ENCODE measurements at places on chromosomes 5 and 9.

DNA sequence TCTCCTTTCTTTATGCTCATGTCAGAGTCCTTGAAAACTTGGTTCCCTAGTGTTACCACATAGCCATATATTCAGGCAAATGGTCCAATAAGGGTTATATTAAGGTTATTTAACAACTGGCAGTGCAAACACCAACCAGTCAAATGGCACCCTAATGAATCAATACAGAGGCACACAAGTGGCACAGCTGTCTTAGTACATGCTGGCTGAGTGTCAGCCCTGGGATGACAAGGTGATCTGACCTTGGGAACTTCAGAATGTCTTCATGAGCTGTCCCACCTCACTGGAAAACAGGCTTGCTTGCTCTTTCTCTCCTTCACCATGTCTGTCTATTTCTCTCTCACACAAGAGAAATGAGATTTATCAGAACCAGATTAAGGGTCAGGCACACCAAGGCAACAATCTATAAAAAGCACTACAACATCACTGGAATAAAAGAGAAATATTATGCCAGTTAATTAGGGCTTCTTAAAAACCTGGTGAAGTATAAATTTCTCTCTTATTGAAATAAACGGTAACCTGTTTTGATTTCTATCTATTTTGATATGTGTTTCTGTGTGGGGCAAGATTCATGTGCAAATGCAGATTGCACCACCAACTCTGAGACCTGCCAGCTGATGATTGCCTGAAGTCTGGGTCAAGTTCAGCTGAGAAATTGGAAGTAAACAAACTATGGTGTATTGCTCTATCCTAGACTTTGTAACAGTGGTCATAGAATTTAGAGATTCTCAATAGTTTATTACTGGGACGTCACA is 140.7 kb downstream of the SREK1 start:
- no peak for DNase-seq

DNA sequence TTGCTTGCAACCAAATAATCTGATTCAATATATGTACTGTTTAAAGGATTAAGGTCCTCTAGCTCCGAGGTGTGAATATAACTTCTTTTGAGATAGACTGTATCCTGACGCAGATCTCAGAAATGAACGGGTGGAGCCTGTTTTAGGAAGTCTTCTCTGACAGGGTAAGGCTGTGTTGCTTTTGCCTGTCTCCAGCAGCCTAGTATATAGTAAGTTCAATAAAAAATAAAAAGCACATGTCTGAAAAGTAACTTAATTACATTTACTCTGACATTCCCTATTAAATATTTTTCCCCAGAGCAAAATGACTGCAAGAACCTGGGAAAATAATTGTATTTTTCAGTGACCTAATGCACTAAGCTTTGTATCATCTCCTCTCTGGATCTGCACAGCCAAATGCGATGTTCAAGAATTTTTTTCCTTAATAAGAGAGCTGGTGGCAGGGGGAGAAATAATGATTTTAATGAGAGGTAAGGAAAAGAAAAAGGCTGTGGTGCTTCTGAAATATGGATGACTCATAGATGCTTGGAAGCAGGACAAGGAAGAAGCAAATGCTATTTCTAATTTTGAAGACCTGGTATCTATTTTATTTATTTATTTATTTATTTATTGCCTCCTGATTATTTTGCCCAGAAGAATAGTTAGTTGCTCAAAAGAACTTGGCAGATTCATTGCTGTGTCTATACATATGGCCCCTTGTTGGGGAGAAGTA is 7.3 kb downstream of the PPP3R2 start:
- DNase-seq: no peak

DNA sequence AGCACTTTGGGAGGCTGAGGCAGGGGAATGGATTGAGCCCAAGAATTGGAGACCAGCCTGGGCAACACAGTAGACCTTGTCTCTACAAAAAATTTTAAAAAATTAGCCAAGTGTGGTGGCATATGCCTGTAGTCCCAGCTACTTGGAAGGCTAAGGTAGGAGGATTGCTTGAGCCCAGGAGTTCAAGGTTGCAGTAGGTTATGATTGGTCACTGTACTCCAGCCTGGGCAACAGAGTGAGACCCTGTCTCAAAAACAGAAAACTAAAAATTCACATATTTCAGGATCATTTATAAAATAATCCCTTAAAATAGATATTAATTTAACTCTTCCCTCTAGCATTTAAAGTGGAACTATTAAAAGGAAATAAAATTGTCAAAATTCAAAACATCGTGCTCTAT is 3.4 kb downstream of the FCHO2 start:
- no peak for DNase-seq

DNA sequence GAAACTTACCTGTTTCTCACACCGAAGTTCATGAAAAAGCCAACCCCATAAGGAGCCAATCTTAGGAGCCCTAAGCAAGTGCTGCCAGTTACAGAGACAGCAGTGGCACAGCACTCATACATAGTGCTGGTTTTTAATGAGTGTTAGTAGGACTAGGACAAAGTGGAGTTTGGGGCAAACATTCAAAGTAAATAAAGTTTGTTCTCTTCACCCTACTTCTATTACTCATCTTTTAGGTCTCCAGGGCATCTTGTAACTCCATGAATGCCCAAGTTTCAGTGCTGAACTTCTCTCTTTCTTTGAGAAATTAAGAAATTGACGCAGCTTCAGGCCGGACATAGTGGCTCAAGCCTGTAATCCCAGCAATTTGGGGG is 584.7 kb downstream of the EBF1 start:
- no peak for DNase-seq

GRCh38 chr5:3954633-3955032 is 359.0 kb downstream of the IRX1 start:
- DNase-seq: no peak

GRCh38 chr5:81393783-81394718 is at the start of gene ACOT12:
ACOT12 (minus strand) TSS chr5:81394134; CDS start chr5:81394114, 20 bp downstream.
- peak; percentile 62 for DNase-seq

GRCh38 chr5:39843767-39844166 is 419.0 kb upstream of the DAB2 start:
- no peak for DNase-seq

- DNase-seq: peak; percentile 61
These were observed 278.4 kb downstream of the NSG2 start for GRCh38 chr5:174323878-174324281.

- no peak for DNase-seq
These were observed 33.0 kb upstream of the SLC25A51 start for GRCh38 chr9:37936965-37937364.

GRCh38 chr9:134537951-134538641 is 103.5 kb upstream of the COL5A1 start:
- no peak for DNase-seq

GRCh38 chr9:93301911-93302541 is 118.1 kb downstream of the WNK2 start:
- DNase-seq: peak; percentile 69

DNA sequence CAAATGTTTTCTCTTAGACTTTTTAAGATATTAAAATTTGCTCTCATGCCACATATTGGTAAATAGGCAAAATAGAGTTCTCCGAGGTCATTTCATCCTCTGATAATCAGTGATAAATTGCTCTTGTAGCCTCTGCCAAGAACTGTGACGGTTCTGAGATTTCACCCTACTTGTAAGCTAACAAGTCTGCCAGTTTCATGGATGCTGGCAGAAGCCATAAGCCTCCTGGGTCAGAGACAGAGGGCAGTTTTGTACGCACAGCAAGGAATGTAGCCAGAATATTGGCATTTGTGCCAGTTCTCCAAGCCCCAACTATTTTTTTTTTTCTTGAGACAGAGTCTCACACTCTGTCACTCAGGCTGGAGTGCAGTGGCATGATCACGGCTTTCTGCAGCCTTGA is 945.0 kb upstream of the WWC1 start:
- no peak for DNase-seq

DNA sequence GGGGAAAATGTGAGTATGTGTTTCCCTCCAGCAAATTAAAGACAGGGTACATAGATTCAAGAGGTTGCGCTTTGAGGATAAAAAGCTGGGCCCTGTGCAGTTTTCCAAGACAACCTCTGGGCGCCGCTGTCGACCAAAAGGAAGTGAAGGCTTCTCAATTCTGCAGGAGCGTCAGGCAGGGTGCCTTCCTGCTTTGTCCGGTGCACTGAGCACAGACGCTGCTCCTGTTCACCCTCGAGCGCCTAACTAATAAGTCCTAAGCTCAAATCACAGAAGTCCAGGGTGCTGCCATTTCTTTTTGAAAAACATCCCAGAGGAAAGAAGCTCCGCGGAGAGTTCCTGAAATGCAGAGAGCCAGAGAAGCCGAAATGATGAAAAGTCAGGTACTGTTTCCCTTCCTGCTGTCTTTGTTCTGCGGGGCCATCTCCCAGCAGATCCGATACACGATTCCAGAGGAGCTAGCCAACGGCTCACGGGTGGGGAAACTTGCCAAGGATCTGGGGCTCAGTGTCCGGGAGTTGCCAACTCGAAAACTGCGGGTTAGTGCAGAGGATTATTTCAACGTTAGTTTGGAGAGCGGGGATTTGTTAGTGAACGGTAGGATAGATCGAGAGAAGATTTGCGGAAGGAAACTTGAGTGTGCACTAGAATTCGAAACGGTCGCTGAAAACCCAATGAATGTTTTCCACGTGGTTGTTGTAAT is at the start of gene PCDHGB1:
TSS of gene PCDHGB1 (plus strand) at position 183 of the 703 bp plus-strand sequence. CDS start at position 345, 162 bp downstream.
- no peak for DNase-seq

GRCh38 chr9:82353631-82354278 is 365.2 kb downstream of the SPATA31D1 start:
- no peak for DNase-seq

GRCh38 chr9:78314953-78315870 is 18.3 kb downstream of the PSAT1 start:
- no peak for DNase-seq

DNA sequence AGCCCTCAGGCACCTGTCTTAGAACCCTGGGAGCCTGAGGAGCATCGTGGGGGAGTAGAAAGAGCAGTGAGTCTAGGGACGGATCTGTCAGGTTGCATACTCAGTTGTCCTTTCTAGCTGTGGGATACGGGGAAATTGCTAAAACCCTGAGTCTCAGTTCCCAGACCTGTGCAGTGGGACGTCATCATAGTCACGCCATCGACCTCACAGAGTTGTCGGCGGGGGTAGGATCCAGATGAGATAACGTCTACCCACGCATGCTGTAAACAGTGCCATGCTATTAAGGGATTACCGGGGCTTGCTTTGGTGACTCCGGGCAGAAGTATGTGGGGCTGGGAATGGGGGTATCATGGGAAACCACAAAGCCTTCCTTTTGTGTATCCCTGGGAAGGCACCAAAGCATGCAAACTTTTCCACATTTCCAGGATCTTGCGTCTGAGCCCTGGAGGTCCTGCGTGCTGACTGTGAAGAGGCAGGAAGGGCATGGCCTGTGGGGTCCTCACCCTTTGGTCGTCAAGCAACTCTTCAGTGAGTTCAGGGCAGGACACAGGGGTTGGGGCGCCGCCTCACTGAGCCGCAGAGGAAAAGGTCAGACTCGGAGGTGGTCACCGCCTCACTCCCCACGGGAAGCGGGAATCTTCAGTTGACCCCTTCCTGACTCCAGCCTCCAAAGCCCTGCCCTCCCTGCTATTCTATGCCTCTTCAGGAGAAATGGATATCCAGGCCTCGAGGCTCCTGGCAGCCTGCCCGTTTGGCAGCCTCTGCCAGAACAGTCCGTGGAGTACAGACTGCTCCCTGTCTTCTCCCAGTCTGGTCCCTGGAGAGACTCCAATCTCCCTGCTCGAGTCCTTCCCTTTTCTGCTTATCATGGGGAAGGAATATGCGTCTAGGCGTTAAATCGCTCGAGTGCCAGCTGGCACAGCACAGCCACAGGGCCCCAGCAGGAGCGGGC is 186.8 kb upstream of the KLF9 start:
- DNase-seq: peak; percentile 84

- no peak for DNase-seq
These were observed 40.0 kb downstream of the NUDT12 start for GRCh38 chr5:103522586-103522985.

GRCh38 chr9:83130541-83130940 is 67.6 kb upstream of the RASEF start:
- no peak for DNase-seq

DNA sequence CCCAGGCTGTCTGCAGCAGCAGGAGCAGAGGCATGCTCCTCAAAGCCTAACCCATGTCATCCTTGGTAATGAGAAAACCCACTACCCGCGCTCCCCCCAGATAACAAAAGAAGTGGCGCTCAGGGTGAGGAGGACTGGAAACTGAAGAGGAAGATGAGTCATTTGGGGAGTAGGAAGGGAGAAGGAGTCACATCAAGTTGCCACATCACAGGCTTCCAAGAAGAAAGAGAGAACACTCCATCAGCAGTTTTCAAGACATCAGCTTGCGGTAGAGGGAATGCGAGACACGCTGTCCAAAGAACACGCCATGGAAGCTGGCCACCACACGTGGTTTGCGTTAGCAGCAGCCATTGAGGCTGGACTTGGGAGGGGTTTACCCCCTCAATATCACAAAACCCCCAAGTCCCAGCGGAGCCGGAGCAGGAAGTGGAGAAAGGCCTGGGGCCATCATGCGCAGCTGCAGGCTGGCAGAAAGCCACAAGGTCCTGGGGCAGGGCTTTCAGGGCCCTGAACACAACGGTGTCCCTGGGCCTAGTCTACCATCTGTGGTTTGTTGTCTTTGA is 41.5 kb downstream of the SH3PXD2B start:
- peak; percentile 81 for DNase-seq

- DNase-seq: no peak
These were observed 23.3 kb upstream of the STOM start for GRCh38 chr9:121393318-121393717.
